ENCODE measurements at places on chromosomes 12 and 14.
A peak's percentile ranks its signal among the peaks of the same experiment; 100 is the strongest.

DNA sequence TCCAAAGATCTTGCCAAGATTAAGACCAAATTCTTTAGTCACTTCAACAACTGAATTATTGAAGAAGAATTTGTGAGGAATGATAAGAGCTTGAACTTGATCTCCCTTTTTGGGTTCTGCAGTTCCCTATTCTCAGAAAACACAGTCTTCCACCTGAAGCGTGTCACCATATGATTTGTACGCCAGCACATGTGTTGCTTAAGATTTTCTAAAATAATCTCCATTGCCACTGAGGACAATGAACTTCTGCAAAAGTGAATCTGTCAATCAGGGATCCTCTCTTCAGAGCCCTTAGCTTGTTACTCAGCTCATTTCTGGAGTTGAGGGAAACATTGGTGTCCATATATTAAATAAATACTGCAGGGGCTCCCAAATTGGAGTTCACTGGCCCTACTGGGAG lies 4.2 kb upstream of the SPIC start:
- no peak for DNase-seq

DNA sequence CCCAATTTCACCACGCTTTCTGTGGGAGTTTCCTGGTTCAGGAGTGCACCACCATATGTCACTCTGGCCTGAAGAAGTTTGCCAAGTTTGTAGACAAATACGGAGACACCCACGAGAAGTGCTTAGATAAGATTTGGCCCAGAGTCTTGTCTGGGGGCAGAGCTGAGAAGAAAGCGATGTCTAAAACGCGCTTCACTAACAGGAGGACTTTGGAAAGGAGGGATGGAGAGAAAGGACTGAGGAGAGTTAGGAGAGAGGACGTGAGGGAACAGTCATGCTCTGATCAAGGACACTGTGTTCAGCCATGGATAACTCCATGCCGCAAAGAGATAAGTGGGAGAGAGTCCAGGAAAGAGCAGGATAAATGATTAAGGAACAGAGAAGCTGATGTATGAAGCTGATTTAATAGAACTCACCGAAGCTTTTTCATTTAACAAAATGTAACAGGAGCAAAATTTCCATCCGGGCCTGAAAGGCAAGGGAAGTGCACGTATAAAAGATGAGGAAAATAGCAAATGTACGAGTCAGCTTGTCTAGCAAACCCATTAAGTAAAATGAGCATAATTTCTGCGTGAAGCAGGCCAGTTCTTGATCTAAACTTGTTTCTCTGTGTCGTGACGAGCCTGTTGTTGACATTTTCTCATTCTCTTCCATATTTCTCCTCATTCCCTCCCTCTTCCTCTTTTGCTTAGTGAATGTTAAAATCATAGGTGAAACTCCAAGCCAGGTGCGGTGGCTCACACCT lies 23.4 kb upstream of the MAP3K9 start:
- DNase-seq = no peak

DNA sequence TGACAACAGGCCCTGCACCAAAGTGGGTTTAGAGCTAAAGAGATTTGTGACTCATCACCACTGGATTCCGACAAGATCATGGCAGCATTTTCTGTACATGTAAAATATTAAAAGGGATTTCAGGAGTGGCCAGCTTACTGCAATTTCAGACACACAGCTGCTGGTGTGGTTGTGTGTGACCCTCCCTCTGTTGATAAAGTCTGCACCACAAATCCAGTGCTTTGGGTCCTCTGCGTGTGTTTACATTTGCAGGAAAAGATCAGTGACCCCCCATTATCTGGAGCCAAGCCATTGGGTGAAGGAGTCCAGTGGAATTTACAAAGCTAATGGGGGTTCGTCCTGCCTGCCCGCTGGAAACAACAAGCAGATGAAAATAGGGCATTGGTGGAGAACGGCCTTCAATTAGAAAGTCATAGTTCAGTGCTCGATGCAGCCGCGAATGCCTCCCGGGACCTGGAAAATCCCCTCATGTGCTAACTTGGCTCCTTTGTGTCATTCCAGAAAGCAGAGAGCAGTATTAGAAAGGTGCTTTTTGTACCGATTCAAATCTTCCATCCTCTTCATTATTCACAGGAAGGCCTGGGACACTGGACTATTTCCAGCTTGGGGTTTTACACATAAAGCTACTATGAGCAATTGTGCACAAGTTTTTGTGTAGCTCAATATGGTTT lies 188.5 kb upstream of the TMEM132C start:
- no peak for DNase-seq

- DNase-seq = no peak
Observed at GRCh38 chr12:13591488-13591887, 389.9 kb downstream of the GRIN2B start.

- peak; percentile 41 for DNase-seq
Observed at GRCh38 chr12:124480469-124481256, 86.7 kb downstream of the NCOR2 start.

- DNase-seq = no peak
Observed at GRCh38 chr12:117439531-117440001, 78.1 kb upstream of the NOS1 start.

DNA sequence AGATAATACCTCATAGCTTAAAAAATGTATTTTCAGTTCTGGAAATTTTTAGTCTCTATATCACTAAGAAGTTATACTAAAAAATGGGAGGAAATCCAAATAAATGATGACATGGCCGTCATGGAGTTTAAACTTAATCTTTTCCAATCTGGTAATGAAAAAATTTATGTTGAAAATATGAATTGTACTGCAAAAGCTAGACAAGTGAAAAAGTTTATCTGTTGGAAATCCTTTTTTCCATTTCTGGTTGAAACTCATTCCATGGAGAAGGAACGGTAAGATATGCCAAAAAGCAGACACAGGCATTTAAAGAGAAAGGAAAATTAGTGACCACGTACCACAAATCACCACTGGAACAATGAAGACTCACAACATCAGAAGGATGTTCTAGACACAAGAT lies 314.2 kb upstream of the PRICKLE1 start:
- DNase-seq = no peak

- no peak for DNase-seq
Observed at GRCh38 chr14:42141328-42141727, 534.7 kb downstream of the LRFN5 start.

DNA sequence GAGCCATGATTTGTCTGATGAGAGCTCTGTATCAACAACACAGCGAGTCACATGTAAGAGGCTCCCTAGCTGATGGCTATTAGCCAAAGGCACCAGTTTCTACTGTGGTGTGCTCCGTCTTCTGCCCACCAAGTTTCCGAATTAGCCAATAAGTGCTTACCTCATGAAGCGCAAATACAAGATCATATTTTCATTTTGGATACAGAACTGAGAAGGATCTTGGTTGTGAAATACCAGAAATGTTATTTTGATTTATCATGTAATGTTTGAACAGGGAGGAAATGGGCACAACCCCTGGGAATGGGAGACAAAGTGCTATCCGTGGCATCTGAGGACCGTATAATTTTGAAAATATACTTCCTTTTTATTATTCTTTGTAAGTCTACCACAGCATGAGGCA lies 234.3 kb downstream of the DACT1 start:
- no peak for DNase-seq

DNA sequence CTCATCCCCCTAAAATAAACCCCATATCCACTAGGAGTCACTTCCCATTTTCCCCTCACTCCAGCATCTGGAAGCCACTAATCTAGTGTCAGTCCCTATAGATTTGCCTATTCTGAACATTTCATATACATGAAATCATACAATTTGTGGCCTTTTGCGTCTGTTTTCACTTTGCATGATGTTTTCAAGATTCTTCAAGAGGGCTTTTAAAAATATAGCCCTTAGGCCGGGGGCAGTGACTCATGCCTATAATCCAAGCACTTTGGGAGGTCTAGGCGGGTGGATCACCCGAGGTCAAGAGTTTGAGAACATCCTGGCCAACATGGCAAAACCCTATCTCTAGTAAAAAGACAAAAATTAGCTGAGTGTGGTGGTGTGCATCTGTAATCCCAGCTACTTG lies 104.7 kb downstream of the VEZT start:
- no peak for DNase-seq

- DNase-seq = no peak
Observed at GRCh38 chr12:117528538-117528937, 167.1 kb upstream of the NOS1 start.

- DNase-seq = no peak
Observed at GRCh38 chr14:61932974-61933373, 170.8 kb downstream of the SNAPC1 start.

DNA sequence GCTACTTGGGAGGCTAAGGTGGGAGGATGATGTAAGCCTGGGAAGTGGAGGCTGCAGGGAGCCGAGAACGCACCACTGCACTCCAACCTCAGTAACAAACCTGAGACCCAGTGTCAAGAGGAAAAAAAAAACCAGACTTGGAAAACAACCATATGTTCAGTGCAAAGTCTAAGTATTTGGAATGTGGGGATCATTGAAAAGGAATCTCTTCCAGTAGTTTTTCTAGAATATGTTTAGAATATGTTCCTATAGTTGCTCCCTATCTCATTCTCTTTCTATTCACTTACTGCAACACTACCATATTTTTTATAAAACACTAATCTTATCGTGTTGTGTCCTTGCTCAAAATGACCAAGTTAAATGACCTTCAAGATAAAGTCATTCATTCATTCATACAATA lies 423.5 kb upstream of the SOX5 start:
- DNase-seq = no peak

GRCh38 chr12:20264608-20265114 lies 103.7 kb upstream of the PDE3A start:
- DNase-seq = no peak

GRCh38 chr12:26790645-26790994 lies 42.4 kb downstream of the ITPR2 start:
- no peak for DNase-seq

GRCh38 chr14:75549169-75549568 lies 26.9 kb downstream of the BATF start:
- no peak for DNase-seq

- no peak for DNase-seq
Observed at GRCh38 chr14:23299986-23300686, 2.5 kb downstream of the PPP1R3E start.

- DNase-seq = no peak
Observed at GRCh38 chr12:52073531-52074381, 4.0 kb downstream of the ATG101 start.

GRCh38 chr12:104095289-104095688 lies 31.0 kb downstream of the HCFC2 start:
- no peak for DNase-seq

DNA sequence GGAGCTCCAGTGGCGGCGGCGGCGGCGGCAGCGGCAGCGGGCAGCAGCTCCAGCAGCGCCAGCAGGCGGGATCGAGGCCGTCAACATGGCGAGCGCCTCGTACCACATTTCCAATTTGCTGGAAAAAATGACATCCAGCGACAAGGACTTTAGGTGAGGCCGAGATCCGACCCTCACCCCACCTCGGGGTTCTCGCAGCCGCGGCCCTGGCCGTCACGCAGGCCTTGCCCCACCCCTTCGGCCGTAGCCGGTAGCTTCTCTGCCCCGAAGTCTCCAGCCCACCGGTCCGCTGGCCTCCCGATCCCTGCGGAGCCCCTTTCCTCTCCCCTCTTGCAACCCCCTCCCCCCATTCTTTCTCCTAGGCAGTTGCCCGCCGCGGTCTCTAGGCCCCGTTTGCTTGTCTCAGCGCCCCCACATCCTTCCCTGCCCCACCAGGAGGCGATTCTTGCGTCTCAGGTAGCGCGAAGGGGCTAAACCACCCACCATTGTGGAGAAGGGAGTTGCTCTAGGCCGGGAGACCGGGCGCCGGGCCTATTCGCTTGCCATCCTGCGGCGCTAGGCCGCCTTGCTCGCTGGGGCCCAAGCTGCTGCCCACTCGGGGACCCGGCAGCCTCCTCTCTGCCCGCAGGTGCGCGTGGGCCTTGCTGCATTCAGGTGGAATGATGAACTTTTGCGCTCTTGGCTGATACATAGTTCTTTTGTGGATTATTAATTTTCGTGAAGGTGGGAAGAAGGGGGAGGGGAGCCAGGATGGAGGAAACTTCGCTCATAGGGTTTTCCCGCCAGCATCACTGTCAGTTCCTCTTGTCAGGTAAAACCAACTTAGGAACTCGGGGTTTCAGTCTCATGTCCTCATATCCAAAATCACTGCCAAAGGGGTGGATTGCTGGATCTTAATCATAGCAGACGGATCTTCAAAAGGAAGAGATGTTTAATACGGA lies 745 bp downstream of the CAND1 start:
- DNase-seq = peak; percentile 50

GRCh38 chr14:96581902-96582301 lies 79.7 kb downstream of the PAPOLA start:
- DNase-seq = no peak

DNA sequence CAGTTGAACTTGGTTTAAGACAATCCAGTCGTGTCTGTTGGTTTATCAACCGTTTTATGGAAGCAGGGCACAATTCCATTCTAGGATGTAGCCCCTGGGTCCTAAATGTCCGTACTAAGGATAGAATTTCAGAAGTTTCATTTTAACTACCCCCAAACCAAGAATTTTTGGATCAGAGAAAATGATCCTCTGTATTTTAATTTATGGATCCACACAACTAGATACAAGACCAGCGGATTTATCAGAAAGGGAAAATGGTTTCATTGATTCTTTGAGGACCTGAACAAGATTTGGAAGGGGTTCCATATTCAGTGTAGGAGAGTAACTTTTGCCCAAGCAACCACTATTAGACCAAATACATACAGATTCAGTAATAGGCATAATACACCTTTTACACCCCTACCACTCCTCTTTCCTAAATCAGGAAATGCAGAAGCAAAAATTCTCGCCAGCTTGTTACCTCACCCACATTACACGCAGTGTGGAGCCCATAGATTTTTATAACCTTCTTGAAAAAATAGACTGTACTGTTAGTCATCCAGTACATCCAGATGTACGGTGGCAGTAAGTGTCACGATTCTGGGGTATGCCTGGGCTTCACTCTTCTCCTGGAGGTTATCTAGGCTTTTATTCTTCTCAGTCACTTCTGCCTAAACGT lies 1.4 kb upstream of the FBXL14 start:
- no peak for DNase-seq

Data from central memory CD4-positive, alpha-beta T cell (primary cell).